ENCODE measurements at places on chromosomes 7 and 10.
A peak's percentile ranks its signal among the peaks of the same experiment; 100 is the strongest.

- DNase-seq: no peak
These were observed 194.9 kb downstream of the GPAM start for GRCh38 chr10:111988646-111989045.

DNA sequence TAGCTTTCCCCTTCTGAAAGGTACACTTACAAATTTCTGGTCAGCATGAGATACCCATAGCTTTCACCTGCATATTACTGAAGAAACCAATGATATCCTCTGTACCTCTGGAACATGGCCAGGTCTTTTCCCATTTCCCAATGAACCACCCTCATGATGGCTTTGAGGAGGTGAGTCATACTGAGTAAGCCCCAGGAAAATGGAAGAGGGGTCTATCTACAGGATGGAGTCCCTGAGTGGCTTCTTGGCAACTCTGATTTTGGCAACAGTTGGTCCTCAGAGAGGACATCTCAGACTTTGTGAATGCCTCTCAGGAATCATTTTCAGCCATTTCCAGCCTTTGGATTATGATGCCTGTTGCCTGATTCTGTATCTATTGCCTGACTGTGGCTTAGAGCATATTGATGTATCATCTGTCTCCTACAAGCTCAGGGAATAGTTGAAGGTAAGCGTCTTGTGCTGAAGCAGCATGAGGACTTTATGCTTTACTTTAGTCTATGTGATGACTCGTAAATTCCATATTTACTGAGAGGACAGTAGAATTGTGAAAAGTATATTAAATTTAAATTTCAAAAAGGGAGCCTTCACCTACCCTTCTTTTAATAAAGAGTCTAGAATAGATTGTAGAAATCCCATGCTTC lies 84.7 kb upstream of the DKK1 start:
- DNase-seq: peak; percentile 9

DNA sequence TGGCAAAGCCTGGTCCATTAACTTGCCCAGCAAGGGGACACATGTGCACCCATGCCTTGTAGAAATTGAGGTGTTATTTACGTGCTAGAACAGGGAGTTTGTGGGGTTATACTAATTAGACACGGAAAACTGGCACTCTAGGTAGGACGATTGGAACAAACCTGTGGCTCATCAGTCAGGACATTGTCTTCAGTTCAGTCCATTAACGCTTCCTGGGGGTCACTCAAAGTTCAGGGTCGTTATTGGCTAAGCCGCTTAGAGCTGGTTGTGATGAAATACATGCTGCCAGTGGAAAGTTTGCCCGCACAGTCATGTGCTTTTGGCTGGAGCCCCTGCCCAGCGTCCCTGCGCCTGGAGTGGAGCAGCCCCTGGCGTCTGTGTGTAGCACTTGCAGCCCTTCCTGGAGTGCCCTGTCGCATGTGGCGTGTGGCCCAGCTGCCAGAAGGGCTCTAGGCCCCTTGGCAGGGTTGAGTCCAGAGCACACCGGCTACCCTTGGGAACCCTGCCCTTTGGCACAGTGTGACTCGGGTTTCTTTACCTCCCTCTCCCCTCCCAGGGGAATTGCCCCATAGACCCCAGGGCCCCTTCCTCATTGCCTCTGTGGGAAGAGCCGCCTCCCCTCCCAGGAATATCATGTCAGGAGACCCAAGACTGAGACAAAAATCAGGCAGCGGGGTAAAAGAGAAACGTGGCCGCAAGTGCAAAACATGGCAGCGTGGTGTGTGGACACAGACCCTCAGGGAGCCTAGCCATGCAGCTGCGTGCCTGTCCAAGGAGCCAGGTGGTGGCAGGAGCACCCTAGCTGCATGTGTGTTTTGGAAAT lies 9.8 kb downstream of the ZNF775 start:
- no peak for DNase-seq

GRCh38 chr7:157021871-157022680 lies 11.6 kb upstream of the MNX1 start:
- DNase-seq: no peak

DNA sequence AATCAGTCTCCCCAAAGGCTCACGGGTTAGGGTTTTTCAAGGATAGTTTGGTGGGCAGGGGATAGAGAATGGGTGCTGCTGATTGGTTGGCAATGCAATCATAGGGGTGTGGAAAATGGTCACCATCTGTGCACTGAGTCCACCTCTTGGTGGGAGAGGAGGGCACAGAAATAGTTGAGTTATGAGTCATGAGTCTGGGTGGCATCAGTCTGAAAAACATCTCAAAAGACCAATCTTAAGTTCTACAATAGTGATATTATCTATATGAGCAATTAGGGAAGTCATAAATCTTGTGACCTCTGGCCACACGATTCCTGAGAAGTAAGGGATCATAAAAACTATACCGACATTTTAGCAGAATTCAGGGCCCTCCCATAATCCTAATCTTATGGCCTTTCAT lies 62.7 kb downstream of the LGI1 start:
- no peak for DNase-seq

GRCh38 chr10:111207500-111207899 lies 130.7 kb downstream of the ADRA2A start:
- DNase-seq: no peak

DNA sequence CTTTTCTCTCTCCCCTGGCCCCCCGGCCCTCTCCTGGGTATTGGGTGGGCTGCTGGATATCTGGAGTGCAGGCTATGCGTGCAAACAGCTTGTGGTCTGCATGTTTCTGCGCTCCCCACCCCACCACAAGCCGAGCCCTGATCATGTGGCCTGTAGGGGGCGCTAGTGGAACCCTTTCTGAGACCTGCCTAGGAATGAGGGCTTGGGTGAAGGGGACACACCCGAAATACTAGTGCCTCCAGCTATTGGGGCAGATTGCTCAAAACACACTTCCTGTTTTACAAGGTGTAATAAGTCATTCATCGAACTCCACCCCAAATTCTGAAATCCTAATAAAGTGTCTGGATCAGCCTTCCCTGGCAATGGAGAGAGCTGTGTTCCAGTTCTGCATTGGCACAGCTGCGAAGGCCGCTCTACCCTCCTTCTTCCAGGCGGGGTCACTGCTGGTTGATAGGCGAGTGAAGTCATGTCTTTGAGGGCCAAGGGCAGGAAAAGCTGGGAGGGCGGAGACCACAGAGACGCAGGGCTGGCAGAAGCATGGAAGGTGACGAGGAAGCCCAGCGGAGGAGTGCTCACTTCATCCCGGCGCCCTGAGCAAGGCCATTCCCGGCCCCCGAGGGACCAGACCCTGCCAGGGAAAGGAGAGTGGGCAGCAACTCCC lies 19.8 kb upstream of the PRRT4 start:
- DNase-seq: no peak

GRCh38 chr7:32066441-32066840 lies 3.8 kb downstream of the PDE1C start:
- no peak for DNase-seq

- no peak for DNase-seq
These were observed 10.5 kb upstream of the TRIM24 start for GRCh38 chr7:138449580-138449979.

Measured in brain microvascular endothelial cell (primary cell).